Activated CD4-positive, alpha-beta T cell treated with anti-CD3 and anti-CD28 coated beads for 1 hour (primary cell): ENCODE measurements at places on chromosomes 11 and 22.

- no peak for DNase-seq
Measured at GRCh38 chr11:130166457-130166784, 6.8 kb downstream of the ST14 start.

DNA sequence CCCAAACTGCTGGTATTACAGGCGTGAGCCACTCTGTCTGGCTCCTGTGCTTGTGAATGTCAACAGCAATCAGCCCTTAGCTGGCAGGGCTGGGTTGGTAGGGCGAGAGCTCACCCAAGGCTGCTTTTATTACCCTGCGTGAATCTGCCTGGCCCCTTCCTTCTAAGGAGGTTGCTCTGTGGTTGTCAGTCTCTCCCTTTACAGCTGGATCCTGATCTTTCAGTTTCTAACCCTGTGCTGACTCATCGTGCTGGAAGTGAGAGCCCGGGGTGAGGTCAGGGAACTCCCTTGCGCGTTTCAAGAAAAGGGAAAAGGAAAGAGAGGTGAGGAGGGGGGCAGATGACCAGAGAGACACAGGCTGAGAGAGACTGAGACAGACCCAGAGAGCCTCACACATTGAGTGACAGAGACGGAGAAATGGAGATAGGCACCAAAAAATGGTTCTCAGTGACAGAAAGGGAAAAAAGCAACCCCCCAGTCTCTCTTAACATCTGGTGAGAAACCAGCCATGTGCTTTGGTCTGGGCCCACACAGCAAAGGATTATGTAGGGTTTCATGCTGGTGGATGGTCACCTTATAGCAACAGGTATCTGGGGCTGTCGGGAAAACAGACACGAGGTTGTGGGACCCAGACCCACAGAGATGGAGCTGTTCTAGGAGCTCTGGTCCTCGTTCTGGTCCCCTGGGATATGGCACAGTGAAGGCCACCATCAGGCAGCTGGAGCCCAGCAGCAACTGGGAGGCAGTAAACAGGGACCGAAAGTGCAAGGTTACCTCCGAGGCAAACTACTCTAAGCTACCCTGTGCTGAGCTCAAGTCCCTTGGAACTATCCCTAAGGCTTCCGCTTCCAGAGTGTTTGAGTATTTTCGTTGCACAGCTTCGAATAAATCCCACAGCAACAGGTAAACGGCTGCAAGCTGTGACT, 2.5 kb downstream of the TCN2 start:
- DNase-seq: no peak

- no peak for DNase-seq
Measured at GRCh38 chr11:65791719-65792213, 4.9 kb downstream of the OVOL1 start.

DNA sequence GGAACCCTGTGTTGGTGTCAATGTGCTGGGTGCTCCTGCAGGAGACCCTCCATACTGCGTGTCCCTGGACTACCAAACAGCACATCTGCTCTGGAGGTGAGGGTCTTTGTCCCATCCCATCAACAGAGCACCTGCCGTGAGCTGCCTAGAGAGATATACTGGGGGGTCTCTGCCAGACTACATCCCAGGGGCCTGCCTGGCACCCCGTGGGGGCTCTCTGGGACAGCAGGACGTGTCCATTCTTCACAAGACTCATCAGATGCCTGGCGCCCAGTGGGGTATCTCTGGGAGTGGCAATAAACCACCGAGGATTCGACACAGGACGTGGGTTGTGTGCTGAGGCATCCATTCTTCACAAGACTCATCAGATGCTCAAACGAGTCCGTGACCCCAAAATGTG, 42.7 kb downstream of the SHANK2 start:
- DNase-seq: no peak

DNA sequence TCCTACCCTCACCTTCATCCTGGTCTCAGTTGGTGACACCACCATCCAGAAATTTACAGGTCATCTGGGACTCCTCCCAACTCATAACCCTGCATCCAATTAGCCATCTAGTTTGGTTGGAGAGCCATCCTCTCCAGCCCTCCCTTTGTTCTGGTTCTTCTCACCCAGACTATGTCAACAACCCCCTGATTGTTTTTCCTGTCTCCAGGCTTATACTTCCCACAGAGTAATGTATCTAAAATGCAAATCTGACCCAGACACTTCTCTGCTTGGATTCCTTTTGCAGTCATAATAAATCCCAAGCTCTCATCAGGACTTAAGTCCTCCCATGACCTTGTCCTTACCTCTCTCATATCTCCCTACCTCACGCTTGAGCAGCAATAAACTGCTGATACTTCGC, 3.0 kb downstream of the TTC12 start:
- DNase-seq: no peak

- no peak for DNase-seq
Measured at GRCh38 chr11:134586726-134587125, 174.7 kb upstream of the B3GAT1 start.

GRCh38 chr11:65776196-65776595, 4.6 kb downstream of the AP5B1 start:
- no peak for DNase-seq

DNA sequence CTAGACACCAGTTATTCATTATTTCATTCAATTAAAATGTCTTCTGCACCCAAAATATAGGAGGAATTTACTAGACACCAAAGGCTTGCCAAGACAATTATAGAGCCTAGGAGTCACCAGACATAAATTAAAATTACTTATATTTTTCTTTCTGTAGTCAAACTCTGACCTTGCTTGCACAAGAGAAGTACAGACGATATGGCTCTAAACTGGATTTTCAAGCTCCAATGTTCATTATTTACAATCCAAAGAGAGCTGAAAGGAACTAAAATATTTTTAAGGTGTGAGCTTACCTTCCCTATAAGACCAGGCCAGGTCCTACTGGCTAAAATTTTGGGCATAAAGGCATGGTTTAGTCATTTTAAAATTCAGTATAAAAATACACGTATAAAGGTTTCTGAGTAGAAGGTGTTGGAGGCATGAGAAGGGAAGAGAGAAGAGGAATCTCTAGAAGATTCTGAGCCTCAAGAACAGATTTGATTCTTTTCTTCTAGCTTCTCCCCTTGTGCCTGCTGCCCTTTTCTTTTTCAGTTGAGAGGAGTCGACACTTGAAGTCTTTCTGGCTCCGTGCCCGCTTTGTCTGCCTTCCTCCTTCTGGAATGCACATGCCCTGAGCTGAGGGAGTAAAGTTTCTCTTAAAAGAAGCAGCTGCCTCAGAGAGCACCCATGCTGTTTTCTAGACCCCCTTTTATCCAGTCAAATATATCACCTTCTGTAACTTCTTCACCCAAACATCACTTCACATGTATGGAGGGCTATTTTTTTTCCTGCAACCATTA, 13.5 kb downstream of the C11orf97 start:
- DNase-seq: no peak

DNA sequence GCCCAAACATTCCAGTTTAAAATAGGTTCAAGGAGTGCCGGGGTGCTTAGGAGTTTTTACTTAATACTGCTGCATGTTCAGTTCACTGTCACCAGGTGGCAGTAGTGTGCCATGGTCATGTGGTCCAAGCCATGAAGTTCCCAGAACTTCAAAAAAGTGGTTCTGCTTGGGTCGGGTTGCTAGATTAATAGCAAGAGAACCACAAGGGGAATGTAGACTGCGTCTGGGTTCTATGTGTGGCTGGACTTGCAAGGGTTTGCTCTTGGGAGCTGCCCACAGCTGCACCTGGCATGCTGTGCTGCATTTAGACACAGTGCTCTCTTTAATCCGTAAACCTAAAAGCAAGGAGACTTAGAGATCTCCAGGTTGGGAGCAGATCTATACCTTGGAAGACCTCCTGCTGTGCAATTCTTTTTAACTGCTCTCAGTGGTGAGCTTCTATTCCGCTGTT, 6.5 kb upstream of the SPON1 start:
- DNase-seq: peak; percentile 41

DNA sequence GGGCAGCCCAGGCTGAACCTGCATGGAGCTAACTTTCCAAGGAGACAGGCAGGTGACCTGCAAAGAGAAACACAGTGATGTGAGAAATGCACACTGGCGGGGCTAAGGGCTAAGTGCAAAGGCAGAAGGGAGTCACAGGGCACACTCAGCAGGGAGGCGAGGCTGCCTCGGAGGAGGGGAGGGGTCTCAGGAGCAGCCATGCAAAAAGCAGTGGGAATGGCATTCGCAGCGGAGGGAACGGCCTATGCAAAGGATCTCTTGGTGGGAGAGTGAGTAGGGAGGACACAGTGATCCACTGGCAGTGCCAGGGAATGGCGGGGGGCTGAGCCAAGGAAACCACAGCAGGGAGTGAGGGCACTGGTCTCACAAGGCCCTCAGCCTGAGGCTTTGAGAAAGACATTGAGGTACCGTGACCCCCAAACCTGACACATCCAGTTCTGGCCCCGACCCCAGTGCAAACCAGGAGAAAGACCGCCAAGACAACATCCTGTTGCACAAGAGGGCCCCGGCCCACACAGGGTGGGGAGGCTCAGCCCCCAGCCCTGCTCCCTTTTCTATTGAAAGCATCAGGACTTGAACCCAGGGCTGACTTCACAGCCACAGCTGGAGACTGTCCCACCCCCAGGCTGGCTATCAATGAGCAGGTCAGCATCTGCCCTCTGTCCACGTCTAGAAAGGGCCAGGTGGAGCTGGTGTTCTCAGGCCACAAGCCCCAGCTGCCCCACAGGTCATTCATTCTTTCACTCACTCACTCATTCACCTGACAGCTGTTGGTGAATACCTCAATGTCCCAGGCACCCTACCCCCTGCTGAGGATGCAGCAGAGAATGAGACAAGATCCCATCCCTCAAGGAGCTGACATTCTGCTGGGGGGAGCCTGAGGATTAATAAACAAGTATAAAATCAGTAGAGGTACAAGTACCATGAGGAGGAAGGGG, 50.7 kb downstream of the IGLL1 start:
- DNase-seq: no peak

DNA sequence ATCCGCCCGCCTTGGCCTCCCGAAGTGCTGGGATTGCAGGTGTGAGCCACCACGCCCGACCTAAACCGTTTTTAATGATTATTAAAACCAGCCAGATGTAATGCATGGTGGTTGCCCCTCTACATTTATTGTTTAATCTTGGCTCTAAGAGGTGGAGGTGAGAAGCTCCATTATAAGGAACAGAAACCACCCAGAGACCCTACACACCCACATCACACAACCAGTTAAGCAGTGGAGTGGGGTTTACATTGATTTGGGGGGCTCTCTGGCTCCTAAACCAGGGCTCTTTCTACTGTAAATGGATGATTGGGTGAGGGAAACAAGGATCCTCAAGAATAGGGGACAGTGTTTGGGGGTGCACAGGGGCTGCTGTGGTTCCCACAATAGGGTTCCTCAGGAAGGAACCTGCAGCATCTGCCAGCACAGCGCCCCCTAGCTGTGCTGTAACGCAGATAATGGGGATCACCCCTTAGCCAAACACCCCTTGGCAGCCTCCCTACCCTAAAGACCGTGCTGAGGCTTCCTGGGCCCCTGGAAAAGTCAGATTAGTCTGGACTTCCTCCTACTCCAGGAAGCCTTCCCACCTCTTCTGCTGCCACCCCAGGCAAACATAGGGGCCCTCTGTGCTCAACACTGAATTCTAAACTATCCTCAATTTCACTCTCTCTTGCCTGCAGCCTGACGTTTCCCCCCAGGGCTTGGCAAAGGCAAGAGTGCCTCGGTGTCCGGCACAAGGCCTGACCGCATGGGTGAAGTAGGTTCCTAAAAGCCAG, 2.4 kb downstream of the MPST start:
- DNase-seq: peak; percentile 30

GRCh38 chr11:2795491-2795991, 90.0 kb downstream of the CDKN1C start:
- DNase-seq: no peak
